ENCODE measurements at places on chromosomes 5 and 9. TPM values are rescaled to one million over a fixed set of nuclear protein-coding genes. Genes with fewer than 3 reads are reported as not detected.

Gene ASPN
- total RNA-seq, result not detected

Gene CEMIP2
- 62.0 TPM for total RNA-seq

Gene EFNA5
- 15.0 TPM for total RNA-seq

Gene SLC36A2
- total RNA-seq, result not detected

Gene AOPEP
- 32.2 TPM for total RNA-seq

Gene MCIDAS
- not detected for total RNA-seq

Gene GRM6
- not detected for total RNA-seq

Gene FOXD4
- total RNA-seq, result not detected

Gene NAIP
- 1.9 TPM for total RNA-seq

Gene PAPPA
- total RNA-seq, result 1.8 TPM

Gene SEMA6A
- total RNA-seq, result 0.15 TPM

Gene PDE6A
- not detected for total RNA-seq

Gene RNF208
- total RNA-seq, result not detected

Data from epithelial cell of umbilical artery (primary cell).